HepG2 (cell line): ENCODE measurements at places on chromosomes 7 and 10. TPM values are rescaled to one million over a fixed set of nuclear protein-coding genes. Genes with fewer than 3 reads are reported as not detected.

AMPH gene
- polyA plus RNA-seq = not detected in 2 replicates

SPDYE11 gene
- not detected in 2 replicates for polyA plus RNA-seq

PNLIP gene
- polyA plus RNA-seq = not detected in 2 replicates

DNA sequence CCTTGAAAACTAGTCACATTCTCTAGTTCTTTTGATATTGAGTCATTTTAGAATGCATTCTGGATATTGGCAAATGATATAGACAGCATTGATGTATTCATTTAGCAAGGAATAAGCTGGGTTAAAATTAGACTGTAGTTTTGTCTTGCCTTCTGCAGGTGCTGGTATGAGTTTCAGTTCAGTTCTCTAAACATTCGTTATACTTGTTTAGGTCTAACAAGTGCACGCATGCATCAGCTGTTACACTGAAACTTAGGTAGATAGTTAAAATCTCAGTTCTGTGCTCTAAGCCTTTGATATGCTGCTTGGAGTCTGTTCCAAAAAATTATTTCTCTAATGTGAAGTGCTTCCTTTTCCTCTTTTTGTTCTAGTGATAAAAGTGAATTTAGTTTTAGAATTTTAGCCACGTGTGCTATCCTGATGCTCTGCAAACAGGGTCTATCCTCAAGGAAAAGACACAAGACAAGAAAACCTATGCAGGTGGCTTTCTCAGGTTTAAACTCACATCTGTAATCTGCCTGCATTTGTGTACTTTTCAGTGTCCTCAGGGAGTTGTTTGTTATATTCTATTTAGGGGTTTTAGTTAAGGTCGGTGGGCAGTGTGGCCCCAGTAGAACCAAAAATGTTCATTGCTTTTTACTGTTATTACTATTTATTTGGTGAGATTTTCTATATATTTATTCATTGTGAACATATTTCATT lies 409.0 kb downstream of the CDC14C start:
- no peak for DNase-seq

PAX4 gene
- polyA plus RNA-seq = not detected in 2 replicates

DNA sequence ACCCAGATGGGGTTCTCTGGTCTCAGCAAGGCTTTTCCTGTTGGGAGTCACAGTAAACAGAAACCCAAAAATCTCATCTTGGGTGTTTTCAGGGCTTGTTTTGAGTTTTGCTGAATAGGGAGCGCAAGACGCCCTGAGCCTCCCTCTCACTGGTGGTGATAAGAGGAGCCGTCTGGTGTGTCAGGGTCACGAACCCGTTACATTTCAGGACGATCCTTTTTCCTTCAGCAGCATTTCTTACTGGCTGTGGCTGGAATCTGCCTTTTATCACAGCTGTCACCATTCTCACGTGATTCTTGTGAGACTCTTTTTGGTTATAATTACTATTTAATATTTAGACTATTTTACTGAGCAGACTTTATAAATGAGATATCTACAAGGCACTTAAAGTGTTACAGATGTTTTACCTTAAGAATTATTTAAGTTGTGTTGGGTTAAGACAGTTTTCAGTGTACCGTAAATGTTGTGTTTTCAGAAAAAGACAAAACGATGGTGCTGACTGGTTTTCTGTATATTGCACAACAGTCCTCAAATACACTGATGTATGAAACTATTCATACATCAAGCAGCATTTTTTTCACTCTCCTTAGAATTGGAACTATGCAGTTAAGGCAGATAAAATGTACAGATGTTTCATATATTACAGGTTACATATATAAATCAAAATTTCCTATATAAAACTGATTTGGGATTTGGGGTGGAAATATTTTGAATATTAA lies 2.2 kb upstream of the GET4 start:
- no peak for DNase-seq

DDC gene
- 10.1 and 11.7 TPM in 2 replicates for polyA plus RNA-seq

PTPRN2 gene
- polyA plus RNA-seq = 24.2 and 50.0 TPM in 2 replicates

DNA sequence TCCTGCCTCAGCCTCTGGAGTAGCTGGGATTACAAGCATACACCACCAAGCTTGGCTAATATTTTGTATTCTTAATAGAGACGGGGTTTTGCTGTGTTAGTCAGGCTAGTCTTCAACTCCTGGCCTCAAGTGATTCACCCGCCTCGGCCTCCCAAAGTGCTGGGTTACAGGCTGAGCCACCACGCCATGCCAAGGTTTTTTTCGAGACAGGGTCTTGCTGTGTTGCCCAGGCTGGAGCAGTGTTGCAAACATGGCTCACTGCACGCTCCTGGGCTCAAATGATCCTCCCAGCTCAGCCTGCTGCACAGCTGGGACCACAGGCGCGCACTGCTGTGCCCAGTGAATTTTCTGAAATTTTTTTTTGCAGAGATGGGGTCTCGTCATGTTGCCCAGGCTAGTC lies 3.3 kb upstream of the SEC31B start:
- DNase-seq = no peak

DNA sequence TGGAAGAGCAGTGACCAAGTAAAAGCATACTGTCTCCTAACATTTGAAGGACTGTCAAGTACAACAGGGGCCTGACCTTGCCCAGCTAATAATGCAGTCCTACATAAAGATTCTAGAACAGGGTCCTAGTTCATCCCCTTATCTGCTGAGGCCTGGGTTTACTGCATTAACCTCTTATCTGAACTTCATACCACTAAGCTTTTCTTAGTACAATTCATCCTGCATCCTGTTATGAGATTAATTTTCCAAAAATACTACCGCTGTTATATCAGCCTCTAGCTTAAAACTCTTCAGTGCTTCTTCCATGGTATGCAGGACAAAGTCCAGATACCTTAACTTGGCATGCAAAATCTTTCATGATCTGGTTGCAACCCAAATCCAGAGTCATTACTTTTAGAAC lies 72.5 kb downstream of the CHRM2 start:
- DNase-seq = no peak
